ENCODE measurements at places on chromosomes 1 and 21.
A peak's percentile ranks its signal among the peaks of the same experiment; 100 is the strongest.

GRCh38 chr1:225474986-225475820, 47.4 kb upstream of the LBR start:
- peak; percentile 66 for DNase-seq

DNA sequence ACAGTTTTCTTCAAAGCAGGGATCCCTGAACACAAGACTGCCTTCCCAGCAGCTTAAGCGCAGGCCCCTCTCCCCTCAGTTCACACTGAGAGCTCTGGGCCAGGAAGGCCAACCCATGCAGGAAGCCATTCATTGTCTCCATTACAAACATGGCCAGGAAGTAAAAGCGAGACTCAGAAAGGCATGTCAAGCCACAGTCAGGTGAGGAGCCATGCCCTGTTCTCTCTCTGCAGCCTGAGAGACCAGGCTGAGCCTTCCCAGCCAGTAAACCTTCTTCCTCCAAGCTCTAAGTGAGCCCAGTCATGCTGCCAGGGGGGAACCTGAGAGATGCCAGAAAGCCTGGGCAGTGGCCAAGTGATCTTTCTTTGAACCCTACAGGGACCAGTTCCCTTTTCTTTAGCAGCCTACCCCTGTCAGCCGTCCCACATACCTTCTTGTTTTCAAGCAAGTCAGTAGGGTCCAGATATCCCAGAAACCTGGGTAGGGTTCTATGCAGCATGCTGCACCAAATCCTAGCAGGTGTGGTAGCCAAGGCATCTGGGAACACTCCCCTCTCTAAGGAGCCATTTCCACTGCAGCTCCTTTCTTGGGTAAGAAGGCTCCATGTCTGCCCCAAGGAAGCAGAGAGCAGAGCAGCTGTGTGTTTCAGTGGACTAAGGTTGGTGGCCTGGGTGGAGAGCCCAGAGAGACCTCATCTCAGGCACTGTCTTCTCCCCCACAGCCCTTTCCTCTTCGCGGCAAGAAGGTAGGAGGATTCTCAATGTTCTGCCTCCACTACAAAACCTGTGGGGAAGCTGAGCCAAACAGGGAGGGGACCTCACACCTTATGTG, 977 bp downstream of the TRAF3IP3 start:
- DNase-seq, result no peak

GRCh38 chr1:67750691-67751054, 65.7 kb downstream of the GADD45A start:
- DNase-seq, result no peak

DNA sequence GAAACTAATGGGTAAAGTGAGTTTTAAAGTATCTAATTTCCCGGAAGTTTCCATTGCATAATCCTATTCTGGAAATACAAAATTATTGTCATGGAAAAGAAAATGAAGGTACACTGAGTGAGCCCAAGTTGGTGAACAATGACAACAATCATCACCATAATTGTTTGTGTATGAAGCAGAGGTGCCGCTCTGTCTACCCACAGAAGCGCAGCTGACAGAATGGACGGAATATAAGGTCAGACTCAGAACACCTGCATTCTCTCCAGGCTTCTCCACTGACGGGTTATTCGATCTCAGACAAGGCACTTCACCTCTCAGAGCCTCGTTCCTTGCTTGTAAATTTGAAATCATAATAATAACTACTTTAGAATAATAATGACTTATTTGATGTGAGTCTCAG, 99.1 kb upstream of the NGF start:
- DNase-seq, result no peak

GRCh38 chr1:152003846-152004442, 10.3 kb upstream of the S100A10 start:
- no peak for DNase-seq

GRCh38 chr1:56715156-56715555, 70.0 kb downstream of the PRKAA2 start:
- DNase-seq, result peak; percentile 27

- no peak for DNase-seq
Measured at GRCh38 chr1:41918450-41919043, at the start of gene HIVEP3. Gene HIVEP3 (minus strand): TSS chr1:41918922.

GRCh38 chr1:165773324-165773965, 4.8 kb upstream of the TMCO1 start:
- peak; percentile 89 for DNase-seq

DNA sequence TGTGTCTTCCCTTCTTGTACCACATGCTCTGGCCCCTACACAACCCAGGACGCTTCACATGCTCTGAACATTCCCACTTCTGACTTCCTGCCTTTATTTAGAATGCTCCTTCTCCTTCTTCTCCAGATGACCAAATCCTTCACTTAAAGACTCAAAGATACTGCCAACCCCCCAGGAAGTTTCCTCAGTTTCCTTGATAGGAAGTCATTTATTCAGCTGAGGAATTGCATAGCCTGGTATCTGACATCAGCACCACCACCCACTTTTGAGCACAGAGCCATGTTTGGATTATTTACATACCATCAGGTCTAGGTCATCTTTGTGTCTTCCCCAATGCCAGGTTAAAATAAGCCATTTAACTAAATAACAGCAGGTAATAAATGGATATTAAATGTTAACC, 42.4 kb downstream of the GFI1 start:
- DNase-seq, result peak; percentile 63

- DNase-seq, result no peak
Measured at GRCh38 chr1:234926559-234927311, 201.9 kb downstream of the TOMM20 start.

DNA sequence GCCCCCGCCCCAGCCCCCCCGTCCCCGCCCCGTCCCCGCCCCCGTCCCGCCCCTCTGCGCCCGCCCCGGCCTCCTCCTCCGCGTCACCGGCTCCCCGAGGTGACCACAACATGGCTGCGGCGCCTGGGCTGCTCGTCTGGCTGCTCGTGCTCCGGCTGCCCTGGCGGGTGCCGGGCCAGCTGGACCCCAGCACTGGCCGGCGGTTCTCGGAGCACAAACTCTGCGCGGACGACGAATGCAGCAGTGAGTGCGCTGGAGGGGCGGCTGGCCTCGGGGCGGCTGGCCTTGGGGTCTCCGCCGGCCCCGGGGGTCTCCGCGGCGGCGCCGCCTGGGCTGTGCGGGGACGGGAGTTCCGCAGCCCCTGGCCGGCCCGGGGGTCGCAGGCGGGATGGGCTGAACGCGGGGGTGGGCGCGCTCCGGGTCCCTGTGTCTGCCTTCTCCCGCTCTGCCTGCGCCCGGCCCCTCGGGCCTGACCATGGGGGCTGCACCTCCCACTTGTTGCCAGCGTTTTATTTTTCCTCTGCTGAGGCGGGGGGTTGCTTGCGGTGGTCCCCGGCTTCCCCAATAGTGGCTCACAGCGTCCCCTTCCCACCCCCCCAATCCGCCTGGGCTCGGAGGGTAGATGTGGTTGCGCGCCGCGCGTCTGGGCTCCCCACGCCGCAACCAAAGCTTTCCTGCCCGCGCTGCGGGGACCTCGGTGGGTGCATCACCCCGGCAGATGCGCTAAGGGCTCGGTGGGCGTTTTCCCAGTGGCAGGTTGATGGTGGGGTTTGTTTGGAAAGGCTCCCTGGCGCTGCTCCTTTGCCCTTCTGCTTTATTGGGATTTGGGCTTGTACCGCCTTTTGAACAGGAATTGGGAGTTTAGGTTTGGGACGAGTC, at the start of gene MIA3:
MIA3 (plus strand) TSS at position 97 of the 879 bp plus-strand sequence; CDS start at position 111, 14 bp downstream.
- DNase-seq, result peak; percentile 10

- peak; percentile 88 for DNase-seq
Measured at GRCh38 chr1:37556712-37557196, at the start of gene DNALI1. Gene DNALI1 (plus strand): TSS chr1:37556940. CDS start chr1:37556995, 55 bp downstream.

- DNase-seq, result no peak
Measured at GRCh38 chr1:246579818-246580217, 13.6 kb downstream of the CNST start.

DNA sequence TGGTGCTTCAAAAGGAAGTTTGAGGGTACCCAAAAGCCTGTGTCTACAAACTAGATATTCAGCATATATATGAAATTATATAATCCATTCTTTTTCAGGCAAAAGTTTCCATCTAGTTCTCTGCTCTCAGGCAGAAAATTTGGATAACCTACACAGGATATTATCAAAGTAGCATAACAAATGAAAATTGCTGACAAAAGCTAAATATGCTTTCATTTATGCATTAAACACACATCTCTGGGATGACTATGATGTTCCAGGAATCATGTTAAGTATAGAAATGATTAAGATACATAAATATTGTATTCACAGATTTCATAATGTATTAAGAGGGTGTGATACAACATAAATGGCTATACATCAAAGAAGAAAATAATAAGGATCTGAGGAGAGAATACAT, 92.8 kb downstream of the LRRC53 start:
- no peak for DNase-seq

- peak; percentile 1 for DNase-seq
Measured at GRCh38 chr1:158972841-158973240, 36.9 kb upstream of the IFI16 start.

DNA sequence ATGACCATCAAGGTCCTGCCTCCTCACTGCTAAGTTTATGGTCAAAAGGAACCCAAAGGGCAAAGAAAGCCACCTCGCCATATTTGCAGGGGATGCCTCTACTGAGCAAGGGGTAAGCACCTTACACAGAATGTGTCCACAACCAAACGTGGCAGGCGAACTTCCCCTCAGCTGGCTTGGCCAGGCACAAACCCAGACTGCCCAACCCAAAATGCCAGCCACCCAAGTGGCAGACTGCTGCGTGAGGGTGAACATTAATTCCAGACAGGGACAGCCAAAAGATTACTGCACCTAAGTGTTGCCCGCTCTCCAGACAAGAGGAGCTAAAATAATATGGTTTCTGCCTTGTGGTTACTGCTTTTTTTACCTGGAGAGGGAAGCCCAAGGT, 16.0 kb downstream of the ZNF697 start:
- DNase-seq, result no peak

DNA sequence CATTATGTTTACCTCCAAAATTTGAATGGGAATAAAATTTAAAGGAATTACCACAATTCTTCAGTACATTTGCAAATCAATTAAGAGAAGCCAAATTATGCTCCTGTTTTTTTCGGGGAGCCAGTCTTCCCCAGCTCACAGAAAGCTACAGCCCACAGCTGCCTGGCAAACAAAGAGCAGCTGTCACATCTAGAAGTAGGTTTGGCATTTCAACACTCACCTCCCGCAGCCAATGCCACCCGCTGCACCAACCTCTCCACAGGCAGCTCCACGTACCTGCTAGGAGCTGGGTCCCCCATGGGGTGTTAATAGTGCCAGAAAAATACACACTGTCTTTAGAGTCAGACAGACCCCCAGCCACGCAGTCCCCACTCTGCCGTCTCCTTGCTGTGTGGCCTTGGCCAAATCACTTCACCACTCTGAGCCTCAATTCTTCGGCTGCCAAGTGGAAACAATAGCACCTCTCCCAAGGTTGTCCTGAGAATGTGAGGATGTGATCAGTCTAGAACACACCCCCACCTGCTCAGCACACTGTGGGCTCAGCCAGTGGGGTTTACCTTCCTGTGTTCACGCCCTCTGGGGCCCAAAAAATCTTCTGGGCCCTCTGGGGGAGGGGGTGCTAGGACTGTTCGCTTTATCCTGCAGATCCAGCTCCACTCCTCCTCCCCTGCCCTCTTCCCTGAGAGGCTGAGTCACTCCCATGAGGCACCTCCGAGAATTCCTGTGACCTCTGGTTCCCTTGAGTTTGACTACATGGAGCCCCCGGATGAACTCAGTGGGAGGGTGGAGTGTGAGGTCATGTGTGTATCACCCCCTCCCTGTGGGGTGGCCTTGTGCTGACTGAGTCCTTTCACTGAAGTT, 204.3 kb upstream of the GRIK3 start:
- DNase-seq, result no peak

DNA sequence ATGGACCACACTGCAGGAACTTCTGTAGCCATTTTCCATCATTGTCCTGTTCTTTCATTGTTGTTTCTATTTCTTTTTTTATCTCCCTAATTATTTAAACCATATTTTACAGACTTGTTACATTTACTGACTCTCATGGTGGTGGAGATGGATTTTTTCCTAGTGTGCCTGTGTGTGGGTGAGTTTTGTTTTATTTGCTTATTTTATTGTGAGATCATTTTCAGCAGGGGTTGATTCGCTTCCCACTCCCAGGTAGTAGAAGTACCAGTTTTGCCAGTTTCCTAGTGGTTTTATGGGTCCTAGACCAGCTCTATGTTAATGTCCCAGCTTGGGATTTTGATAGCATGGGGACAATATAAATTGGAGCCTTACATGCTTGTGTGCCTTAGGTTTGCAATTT, 80.0 kb upstream of the BACH1 start:
- DNase-seq, result no peak

DNA sequence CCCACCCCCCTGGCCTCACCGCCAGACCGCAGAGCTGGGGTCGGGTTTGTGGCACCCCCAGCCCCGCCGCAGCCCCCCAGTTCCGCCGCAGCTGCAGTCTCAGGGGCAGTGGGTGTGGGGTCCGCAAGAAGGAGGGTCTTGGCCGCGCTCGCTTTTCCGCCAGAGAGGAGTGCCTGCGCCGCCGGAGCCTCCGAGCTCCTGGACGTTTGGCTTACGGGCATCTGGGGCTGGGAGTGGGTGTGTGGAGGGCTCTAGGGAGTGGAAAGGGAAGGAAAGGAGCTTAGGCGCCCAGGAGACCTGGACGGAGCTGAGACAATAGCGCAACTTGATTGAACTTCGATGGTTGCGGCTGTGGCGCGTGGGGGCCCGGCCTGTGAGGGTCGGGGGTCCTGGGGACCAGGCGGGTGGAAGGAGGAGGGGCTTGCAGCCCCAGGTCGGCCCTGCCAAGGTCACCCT, 88.8 kb upstream of the IPO9 start:
- no peak for DNase-seq

DNA sequence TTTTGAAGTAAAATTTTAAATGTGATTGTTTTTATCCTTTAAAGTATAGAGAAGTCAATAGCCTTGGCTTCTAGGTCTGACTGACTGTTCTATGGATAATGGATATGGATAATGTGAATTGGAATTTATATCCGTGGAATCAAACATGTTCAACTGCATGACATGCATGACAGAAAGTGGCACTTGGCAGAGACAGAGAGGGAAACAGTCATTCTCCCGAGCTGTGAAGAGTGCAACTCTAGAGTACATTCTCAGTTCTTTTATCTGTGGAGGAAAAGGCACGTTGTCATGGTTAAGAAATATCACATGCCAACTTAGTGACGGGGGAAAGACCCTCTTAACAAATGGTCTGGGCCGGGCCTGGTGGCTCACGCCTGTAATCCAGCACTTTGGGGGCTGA, 67.0 kb downstream of the KIF26B start:
- no peak for DNase-seq

- DNase-seq, result no peak
Measured at GRCh38 chr1:153561466-153561985, 4.1 kb downstream of the S100A2 start.

GRCh38 chr21:21003701-21004100, 5.5 kb downstream of the NCAM2 start:
- peak; percentile 37 for DNase-seq

- peak; percentile 11 for DNase-seq
Measured at GRCh38 chr21:40049031-40049930, 182.0 kb downstream of the PCP4 start.

- no peak for DNase-seq
Measured at GRCh38 chr1:57987523-57987922, 559.0 kb downstream of the OMA1 start.

DNA sequence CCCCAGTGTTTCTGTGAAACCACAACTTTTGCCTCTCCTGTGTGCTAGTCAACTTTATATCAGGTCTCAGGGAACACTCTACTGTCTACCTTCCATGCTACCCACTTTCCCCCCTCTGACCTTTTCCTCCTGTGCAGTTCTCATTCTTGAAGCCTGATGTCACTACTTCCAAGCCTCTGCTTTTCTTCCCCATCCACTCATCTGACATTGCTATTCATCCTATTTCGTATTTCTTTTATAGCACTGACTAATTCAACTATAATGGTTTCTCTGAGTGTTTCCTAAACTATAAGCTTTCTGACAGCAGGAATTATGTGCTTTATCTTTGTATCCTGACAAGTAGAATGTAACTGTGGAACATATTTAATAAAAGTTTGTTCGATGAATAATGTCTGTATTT, 18.2 kb upstream of the DPH5 start:
- peak; percentile 70 for DNase-seq

- no peak for DNase-seq
Measured at GRCh38 chr1:14977338-14977931, 176.1 kb upstream of the TMEM51 start.
